ENCODE measurements at places on chromosomes 4 and X.

DNA sequence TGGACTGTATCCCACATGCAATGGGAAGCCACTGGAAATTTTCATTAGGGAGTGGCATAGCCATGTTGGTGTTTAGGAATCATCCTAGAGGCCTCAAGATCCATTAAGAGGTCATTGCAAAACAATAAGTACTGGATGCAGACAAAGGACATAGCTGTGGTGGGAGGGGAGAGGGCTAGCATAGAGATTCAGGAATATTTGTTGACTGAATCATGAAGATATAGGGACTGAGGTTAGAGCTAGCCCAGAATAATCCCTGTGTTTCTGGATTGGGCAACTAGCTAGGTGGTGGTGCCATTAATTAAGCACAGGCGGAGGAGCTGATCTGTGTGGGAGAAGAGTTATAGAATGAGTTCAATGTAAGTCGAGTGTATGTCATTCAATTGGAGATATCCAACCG lies 135.0 kb downstream of the RAB28 start:
- DNase-seq, result no peak

DNA sequence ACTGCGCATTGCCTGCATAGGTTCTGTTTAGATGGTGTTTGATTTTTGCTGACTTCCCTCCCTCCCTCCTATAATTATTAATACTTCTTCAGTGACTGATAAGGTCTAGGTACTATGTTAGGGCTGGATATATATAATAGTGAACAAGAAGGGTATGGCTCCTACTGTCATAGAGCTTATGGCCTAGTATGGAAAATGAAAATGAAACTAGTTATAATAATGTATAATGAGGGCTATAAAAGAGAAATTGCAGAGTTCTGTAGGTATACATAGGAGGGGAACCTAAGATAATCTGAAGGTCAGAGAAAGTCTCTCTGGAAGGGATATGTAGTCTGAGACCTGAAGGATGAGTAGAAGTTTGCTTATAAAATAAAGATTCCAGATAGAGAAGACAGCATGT lies 102.1 kb downstream of the DCK start:
- no peak for DNase-seq

GRCh38 chrX:39758791-39759525 lies 338.8 kb downstream of the BCOR start:
- DNase-seq, result no peak

GRCh38 chr4:168304744-168305459 lies 13.7 kb downstream of the DDX60 start:
- no peak for DNase-seq

- DNase-seq, result no peak
These were observed 591.2 kb downstream of the PPP4R3C start for GRCh38 chrX:26871967-26872366.

DNA sequence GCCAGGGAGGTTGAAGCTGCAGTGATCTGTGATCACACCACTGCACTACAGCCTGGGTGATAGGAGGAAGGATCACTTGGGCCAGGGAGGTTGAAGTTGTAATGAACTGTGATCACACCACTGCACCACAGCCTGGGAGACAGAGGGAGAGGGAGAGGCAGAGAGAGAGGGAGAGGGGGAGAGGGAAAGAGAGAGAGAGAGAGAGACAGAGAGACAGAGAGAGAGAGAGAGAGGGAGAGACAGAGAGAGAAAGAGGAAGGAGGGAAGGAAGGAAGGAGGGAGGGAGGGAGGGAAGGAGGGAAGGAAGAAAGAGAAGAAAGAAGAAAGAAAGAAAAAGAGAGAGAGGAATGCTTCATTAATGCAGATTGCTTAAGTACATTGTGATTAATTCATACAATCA lies 15.2 kb upstream of the MAP9 start:
- no peak for DNase-seq

- no peak for DNase-seq
These were observed 32.0 kb upstream of the COL25A1 start for GRCh38 chr4:109334129-109335105.

- no peak for DNase-seq
These were observed 274.8 kb upstream of the UGT8 start for GRCh38 chr4:114323841-114324240.

GRCh38 chr4:83230928-83231327 lies 53.7 kb downstream of the COQ2 start:
- no peak for DNase-seq

- DNase-seq, result no peak
These were observed 15.2 kb downstream of the RUFY3 start for GRCh38 chr4:70737006-70737405.

- no peak for DNase-seq
These were observed 529.9 kb downstream of the MID1IP1 start for GRCh38 chrX:39331082-39331704.

DNA sequence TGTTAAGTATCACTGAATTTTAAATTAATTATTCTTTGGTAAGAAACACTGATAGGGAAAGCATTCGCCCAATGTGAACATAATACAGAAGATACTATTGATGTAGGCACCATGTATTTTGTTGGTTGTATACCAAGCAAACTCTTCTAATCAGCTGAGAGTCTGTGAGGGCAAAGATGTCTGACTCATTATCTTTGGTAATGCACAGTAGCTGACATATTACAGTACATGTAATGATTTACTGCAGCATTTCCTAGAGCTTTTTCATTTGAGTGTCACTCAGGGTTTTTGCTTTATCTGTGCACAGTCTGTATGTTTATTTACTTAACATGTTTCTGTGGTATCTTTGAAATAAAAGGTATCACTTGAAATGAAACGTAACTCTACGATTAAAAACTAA lies 49.2 kb downstream of the CENPVL3 start:
- no peak for DNase-seq

- no peak for DNase-seq
These were observed 55.9 kb downstream of the STARD8 start for GRCh38 chrX:68703369-68703768.

GRCh38 chrX:23554304-23554703 lies 113.0 kb upstream of the PRDX4 start:
- no peak for DNase-seq

DNA sequence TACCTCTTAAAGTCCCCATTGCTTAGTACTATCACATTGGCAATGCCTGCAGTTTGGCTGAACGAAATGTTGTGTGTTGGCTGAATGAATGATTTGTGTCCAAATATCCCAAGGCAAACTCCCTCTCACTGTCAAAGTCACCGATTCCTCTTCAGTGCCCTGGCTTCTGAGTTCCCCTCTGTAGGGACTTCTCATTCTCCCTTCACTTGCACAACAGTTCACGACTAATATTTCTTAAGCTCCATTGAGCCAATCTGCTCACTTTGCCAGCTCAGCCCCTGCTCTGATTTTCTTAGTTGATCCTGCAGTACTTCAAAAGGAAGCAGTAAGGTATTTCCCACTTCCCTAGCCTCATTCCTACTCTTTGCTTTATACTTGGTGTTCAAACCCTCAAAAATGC lies 21.9 kb upstream of the PACRGL start:
- DNase-seq, result no peak

- DNase-seq, result no peak
These were observed 31.9 kb downstream of the CASP6 start for GRCh38 chr4:109671350-109671749.

DNA sequence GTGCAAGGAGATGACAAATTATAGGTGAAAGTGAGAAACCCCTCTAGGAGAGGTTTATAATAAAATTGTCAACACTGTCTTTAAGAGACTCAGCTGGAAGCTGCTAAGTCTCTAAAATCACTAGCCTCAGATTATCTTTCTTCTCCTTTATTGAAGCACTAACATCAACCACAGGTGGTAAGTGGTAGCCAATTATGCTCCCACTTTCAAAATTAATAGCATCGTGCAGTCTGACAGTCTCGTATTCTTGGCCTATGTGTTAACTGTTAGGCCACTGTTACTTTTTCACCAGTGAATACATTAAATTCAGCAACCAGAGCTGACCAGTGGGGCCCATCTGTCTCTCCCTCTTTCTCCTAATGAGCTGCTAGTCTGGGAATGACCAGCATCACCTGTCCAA lies 674.1 kb downstream of the RAPGEF2 start:
- DNase-seq, result no peak

- no peak for DNase-seq
These were observed 73.5 kb downstream of the MSN start for GRCh38 chrX:65740909-65741308.

- DNase-seq, result no peak
These were observed 786 bp upstream of the ZFX start for GRCh38 chrX:24148535-24149350.

DNA sequence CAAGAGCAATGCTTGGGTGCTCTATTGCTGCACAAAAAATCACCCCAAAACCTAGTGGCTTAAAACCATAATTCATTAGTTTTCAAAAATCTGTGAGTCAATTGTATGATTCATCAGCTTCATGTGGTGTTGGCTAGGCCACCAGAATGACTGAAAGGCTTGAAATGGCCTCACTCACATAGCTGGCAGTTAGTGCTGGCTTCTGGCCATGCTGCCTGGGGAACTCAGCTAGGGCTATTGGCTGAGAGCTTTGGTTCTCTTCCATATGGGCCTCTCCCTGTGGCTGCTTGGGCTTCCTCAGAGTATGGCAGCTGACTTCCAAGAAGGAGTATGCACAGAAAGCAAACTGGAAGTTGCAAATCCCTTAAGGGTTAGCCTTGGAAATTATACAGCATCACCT lies 3.1 kb upstream of the MTMR1 start:
- DNase-seq, result no peak

DNA sequence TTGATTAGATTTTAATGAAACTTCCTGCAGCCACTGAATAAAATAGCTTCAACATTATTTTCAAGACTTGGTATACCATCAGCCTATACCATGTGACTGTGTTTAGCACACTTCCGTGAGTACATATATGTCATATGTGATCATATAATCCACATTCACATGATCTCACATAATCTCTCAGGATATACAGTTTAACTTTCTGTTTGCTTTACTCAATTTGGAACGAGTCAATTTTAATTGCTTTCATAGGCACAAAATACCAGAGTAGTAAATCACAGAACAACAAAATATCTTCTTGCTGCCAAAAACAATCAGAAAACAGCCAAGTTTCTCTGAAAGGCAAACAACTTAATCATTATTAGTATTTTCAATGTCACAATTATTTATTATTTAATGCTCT lies 731.1 kb upstream of the DIAPH2 start:
- no peak for DNase-seq

DNA sequence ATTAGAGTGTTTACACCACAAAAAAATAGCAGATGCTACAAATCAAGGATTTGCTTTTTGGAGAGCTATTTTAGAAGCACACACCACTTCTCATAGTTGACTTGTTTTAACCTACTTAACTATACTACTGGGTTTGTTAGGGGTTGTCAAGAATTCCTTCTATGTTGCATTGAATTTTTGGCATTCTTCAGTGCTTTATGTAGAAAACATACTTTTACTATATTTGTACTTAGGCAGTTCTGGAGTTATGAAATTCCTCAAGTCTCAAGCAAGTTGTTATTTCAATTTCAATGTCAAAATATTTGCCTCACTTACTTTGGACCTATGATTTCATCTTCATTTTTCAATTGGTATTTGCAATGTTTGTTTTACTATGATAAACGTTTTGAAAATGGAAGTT lies 449.6 kb downstream of the GLUD2 start:
- no peak for DNase-seq

DNA sequence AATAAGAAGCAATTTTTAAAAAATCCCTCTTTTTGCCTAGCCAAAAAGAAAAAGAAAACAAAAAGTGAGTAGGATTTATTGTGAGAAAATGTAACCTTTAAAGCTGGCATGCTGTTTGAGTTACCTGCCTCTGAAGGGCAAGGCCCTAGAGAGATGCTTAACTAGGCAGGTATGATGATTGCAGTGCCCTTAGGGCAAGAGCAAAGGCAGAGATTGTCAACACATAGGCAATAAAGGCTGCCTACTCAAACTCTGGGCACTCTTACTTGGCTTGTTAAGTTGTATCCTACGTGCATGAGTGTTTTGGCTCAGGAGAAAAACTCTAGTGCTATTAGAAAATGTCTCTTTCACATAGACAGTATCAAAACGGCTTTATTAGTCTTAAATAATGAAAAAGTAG lies 306.0 kb downstream of the RPA4 start:
- no peak for DNase-seq

GRCh38 chrX:66163849-66164411 lies at the start of gene HEPH:
HEPH (plus strand) TSS chrX:66164247; CDS start chrX:66170571, 6,324 bp downstream.
- DNase-seq, result no peak

DNA sequence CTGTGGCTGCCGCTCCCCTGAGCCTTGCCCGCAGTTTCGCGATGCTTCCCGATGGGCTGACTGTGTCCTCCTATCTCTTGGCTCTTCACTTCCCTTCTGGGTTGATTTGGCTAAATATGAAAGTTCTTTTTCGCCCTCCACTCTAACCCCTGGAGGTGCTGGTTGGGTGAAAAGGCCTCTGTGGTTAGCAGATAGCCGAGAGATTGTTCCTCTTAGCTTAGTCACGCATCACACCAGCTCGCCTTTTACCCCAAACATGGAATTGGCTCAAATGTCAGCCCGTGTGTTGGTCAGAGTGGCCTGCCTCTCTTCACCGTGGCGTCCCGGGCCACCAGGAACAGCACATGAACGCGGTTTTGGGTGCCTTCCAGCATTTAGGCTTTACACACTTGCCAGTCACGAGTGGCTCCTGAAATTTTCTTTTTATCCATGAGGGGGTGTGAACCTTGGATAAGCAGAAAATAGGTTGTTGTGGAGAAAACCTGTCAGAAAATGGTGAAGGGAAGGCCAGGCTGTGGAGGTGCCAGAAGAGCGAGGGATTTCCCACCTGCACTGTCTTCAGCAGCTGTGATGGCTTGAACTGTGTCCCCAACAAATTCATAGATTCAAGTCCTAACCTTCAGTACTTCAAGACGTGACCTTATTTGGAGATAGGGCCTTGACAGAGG lies 8.9 kb downstream of the CLCN4 start:
- no peak for DNase-seq

DNA sequence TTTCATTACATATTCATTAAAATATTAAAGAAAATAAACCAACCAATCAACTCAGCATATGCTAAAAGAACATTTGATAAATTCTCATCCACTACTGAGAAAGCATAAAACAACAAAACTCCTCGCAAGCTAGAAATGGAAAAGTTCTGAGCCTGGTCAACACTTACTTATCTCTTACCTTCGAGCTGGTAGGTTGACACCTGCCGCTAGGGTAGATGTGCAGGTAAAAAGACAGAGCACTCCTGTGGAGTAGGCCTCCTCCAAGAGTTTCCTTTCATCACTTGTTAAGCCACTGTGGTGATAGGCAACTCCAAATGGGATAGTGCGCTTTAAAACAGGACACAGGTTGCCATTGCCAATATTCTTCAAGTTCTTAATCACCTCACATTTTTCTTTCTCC lies 18.9 kb downstream of the HELQ start:
- no peak for DNase-seq

GRCh38 chr4:31069151-31069550 lies 349.0 kb downstream of the PCDH7 start:
- DNase-seq, result no peak

All from activated CD8-positive, alpha-beta memory T cell treated with anti-CD3 and anti-CD28 coated beads, Interleukin-2, amount 50 U/mL, for 4 hours (primary cell).